ENCODE measurements at places on chromosomes 1 and 21.

DNA sequence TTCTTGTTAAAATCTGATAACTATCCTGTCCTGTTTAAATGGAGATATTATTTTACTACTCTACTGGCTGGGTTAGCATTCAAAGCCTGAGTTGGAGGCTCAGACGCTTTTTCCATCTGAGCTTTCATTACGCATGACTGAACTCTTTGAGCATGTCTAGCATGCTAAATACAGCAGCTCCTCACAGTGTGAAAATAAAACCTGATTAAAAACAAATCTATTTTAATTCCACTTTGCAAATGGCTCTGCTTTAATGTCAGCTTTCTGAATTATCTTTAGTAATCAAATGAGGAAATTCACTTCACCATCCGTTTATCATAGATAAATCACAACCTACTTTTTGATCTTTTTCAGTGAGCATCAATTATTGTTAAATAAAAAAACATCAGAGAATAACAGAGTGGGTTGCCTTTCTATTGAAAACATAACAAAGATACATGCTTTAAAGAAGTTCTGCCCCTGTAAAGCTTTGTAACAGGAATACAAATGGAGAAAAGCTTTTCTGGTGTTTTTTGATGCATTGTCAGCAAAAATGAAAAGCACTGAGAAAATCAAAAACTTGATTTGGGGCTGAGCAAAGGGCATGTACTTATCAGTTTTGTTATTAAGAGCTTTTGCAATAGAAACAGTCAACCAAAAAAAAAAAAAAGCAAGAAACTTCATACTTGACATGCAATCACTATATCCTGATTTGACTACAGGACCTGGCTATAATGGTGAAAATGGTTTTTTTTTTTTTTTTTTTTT lies 3.5 kb upstream of the SPEN start:
- no peak for DNase-seq

DNA sequence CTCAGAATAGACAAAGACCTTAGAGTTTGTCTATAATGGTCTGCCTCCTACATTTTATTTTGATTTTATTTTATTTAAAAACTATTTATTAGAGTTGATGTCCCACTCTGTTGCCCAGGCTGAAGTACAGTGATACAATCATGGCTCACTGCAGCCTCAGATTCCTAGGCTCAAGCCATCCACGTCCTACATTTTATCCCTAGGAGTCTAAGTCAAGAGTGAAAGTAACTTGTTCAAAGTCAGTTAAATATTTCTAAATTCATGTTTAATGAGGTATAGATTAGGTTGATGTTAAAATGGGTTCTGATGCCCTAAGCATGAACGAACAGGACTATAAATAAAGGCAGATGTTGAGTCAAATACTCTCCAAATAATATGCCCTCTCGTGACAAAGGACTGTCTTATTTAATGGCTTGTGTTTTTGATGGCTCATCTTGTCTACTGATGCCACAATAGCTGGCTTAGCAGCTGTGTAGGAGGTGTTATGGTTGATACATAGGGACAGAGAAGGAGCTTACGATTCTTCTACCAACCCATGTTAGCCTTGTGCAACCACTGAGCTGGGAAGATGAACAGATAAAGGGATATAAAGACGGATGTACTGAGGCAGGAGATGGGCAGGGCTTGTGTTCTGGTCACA lies 66.0 kb upstream of the CR1L start:
- no peak for DNase-seq

DNA sequence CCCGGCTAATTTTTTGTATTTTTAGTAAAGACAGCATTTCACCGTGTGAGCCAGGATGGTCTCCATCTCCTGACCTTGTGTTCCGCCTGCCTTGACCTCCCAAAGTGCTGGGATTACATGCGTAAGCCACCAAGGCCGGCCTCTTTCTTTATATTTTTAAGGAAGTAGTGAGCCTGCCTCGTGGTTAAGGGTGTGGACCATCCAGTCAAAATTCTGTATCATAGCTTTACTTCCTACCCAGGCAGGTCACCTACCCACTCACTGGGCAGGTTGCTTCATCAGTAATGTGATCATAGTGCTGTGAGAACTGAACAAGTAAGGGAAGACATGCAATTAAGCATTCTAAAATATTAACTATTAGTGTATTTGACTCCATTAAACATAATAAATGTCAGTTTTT lies 8.1 kb upstream of the ACOT7 start:
- DNase-seq: no peak

DNA sequence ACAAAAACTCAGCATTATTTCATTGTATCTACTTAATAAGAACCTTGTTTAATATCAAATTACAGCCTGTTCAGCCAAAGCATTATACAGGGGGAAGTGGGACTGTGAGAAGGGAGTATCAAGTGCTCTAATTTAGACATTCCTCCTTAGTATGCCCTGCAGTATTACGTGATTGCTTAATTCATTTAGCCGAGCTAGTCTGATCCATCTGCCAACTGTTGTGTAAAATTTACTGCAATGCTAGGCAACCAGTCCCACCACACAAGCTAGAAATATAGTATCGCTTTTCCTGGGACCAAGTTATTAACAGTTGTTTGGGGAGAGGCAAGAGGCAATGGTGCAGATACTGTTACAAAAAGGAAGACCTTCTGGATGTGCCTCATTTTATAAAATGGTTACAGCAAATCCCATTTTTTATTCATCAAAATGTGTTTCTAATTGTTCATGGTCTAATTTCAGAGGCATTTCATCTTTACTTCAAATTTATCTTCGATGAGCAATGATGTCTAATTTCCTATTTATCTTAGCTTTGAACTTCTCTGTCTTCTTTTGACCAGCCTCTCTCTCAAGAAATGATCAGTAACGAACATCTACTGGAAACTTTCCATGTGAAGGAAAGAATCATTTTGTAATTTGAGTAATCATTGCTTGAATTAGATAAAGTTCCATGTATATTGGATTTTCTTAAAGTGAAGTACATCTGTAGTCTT lies 283.3 kb downstream of the DUSP10 start:
- no peak for DNase-seq

DNA sequence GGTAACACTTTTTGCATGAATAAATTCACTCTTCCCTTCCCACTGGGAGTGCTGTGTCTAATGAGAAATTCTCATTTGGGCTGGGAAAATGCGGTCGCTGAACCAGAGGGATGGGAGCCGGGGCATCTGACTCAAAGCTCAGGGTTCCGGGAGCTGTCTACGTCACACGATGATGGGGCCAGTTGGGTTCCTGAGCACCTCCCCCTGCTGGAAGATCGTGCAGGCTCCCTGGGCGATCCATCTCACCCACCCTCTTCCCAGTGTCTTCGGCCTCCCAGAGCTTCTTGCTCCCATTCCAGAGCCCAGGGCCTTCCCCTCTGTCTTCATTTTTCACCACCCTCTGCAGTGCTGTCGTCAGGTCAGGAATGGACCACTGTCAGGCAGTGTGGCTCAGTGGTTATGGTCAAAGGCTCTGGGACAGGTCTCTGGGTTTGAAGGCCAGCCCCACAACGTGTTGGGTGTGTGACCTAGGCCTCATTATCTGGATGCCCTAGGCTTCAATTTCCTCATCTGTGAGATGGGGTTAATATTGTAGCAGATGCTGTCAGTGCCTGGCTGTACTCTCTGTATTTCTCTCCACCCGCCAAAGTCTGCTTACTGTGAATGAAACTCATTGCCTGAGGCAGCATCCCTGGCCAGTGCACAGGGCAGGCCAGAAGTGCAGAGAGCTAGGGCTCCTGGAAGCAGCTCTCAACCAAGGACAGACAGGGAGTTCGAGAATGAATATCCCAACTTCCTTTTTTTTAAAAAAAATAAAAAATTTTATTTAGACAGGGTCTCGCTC lies 31.8 kb downstream of the IGSF21 start:
- DNase-seq: no peak

DNA sequence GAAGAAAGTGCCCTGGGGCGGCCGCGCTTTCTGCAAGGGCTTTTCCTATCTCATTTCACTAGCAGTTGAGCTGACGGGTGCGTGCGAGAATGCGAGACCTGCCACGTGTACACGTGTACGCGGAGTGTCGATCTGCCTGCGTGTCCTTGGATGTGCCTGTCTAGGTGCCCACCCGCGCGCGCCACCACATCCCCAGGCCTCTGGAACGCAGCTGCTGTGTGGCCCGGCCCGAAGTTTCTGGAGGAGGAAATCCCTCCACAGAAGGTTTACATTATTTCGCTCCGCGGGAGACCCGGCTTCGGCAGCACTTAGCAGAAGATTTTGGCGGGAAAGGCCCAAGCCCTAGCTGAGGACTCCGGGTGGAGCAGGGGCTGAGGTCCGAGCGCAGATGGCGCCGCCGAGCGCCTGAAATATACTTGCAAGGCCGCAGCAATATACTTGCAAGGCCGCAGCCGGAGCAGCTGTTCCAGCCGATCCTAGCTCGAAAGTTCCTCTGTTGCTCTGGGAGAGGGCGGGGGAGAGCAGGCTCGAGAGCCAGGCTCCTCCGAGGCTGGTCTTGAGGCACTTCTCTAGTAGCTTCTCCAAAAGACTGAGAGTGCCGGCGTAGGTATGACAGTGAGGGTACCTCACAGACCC lies 3.9 kb downstream of the TBX15 start:
- no peak for DNase-seq

DNA sequence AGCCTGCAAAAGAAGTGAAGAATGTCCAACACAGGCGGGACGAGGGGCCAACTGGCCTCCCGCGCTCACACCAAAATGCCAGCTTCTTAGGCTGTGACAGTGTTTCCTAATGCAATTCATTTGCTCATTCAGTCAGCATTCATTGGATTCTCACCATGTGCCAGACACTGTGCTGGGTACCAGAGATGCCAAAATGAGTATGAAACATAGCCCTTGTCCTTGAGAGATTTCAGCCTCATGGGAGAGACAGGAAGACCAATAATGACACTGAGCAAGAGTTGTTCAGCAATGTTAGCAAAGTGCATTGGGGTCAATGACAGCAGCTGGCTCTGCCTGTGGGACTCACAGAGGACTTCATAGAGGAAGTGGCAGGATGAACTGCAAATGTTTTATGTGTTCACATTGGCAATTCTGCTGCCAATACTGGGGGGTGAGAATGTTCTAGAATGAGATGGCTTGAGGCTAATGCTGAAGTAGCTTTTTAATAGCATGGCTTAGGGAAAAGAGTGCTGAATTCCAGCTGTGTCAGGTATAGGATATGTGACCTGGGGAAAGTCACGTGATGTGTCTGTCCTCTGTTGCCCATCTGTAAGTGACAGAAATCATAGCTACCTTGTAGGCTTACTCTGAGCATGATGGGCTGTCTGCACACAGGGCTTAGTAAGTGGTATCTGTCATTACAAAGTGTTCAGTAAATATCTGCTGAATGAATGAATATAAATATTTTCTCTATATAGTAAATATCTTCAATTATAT lies 58.3 kb upstream of the KIF26B start:
- DNase-seq: no peak

DNA sequence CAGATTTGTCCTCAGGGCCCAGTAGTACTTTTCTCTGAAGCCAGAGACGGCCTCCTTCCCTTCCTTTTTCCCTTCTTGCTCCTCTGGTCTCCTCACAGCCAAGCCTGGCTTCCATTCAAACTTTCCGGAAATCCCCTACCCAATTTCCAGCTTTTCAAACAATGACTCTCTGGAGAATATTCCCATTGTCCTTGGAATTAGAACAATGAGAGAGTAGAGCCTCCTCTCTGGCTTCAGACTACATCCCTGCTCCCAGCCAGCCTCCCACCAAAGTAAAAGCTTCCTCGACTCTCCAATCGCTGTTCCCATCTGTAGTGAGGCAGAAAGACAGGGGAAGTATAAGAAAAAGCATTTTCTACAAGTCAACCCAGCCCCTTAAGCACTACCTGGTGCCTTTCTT lies 77.7 kb upstream of the SOX13 start:
- no peak for DNase-seq

GRCh38 chr1:109659997-109660690 lies 4.2 kb downstream of the GSTM4 start:
- DNase-seq: no peak

- DNase-seq: peak; percentile 23
Measured at GRCh38 chr1:200279810-200280411, 129.9 kb downstream of the ZNF281 start.

DNA sequence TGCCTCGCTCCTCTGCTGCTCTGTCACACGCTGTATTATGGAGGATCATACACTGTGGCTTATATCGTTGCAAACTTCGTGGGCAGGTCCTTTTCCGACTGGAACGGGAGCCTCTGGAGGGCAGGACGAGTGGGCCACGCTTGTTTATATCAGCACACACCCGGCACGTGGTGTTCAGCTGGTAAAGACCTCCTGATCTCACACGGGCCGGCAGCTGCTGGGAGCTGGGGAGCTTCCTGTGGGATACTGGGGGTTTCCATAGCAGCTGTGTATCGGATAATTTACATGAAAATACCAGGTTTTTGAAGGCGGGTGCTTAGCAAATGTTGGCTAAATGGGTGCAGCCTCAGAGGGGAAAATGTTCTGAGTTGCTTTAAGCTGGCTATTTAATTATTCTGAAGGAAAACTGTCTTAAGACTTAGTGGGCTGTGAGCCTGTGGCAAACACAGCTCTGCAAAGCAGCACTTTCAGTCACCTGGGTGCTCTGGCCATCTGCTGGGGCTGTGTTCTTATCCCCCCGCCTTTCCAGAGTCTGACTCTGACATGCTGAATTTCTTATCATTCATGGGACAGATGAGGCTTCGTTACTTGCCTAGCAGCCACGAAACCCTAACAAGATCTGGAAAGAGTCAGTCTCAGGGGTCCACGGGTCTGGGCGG lies 103.6 kb upstream of the GCLM start:
- peak; percentile 64 for DNase-seq

- no peak for DNase-seq
Measured at GRCh38 chr1:229619002-229619401, 6.9 kb downstream of the TAF5L start.

- no peak for DNase-seq
Measured at GRCh38 chr1:29234471-29234870, 1.9 kb upstream of the PTPRU start.

Data from hematopoietic multipotent progenitor cell treated with erythropoietin and hydrocortisone succinate and interleukin-3 and kit ligand, for 15 days (in vitro differentiated cells).